ENCODE measurements at places on chromosomes 3 and 15. TPM values are rescaled to one million over a fixed set of nuclear protein-coding genes. Genes with fewer than 3 reads are reported as not detected.

DNA sequence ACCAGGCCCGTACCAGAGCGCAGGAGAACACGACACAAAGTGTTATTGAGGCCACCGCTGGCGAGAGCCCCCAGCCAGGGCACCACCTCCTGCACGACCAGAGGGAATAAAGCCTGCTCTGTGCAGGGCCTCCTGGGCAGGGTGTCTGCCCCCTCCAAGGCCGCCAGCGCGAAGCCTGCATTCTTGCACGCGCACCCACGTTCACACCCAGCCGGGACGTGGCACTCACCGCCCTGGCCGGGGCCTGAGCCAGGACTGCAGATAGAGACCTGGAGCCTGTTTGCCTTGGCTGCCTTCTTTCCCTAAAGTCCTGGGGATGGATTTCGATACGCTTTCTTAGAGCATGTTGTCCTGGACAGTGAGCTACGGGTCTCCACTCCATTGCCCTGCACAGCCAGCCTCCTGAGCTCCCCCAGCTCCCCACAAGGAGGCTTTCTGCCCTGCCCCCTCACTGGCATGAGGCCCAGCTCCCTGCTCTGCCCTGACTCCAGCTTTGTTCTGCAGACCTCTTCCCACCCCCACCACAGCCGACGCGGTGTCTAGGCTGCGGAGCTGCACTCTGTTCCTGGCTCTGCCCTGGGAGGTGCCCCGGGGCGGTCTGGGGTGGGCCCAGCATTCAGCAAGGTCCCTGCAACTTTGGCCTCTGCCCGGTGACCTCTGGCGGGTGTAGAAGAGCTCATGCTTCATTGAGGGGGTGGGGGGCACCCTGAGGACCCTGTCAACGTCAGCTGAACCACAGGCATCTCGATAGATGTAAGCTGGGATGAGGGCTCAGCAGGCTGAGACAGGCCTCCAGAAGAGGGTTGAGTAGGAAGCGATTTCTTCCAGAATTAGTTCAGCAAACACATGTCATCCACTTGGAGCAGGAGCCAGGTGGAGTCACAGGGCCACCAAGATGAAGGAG is 145.0 kb downstream of the LRRK1 start:
- DNase-seq, result peak; percentile 69

The TPRG1 gene
- 6.5 TPM for total RNA-seq

DNA sequence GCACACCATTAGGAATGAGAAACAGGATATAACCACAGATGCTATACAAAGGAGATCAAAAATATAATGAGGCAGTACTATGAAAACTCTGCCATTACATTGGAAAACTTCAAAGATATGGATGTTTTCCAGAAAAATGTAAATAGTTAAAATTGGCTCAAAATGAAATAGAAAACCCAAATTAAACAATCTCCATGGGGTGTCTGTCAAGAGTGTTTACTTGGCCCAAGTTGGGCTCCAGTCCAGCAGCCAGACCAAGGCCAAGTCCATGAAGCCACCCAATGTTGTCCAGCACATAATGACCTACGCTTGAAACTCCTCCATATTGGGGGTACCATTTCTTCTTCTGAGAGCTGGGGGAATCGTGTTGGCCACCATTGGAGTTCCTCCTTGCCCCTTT is 37.1 kb downstream of the CTXND1 start:
- DNase-seq, result no peak

The AADAC gene
- not detected for total RNA-seq

DNA sequence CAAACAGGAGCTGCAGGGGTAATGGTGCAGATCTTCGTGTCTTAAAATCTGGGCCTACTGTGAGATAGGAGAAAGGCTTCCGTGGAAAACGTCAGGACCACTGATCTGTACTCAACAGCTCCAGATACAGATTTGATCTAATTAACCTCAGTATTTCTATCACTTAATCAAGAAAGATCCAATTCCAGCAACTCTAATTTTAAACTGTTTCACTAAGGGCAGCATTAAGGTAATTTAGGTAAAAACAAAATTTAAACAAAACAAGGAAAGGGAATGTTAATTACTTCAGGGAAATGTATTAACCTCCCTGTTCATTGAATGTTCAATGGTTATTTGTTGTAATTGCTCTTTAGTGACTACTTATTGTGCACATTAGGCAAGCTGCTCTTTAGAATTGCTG is 26.4 kb upstream of the TTC14 start:
- no peak for DNase-seq

DNA sequence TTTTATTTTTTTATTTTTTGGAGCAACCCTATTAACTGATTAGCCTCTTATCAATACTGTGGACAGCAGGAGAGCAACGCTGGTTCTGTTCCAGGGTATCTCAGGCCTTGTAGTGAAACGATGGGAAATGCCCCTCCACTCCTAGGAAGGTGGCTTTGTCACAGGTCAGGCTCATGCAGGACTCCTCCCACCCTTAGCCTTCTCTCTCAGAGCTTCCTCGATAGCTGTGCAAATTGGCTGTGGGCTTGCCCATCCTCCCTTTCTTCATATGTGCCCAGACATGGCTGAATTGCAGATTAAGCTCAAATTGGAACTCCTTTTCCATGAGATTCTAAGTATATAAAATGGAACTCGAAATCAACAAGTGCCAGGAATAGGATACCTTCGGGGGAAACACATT is 38.5 kb downstream of the TMEM41A start:
- no peak for DNase-seq

DNA sequence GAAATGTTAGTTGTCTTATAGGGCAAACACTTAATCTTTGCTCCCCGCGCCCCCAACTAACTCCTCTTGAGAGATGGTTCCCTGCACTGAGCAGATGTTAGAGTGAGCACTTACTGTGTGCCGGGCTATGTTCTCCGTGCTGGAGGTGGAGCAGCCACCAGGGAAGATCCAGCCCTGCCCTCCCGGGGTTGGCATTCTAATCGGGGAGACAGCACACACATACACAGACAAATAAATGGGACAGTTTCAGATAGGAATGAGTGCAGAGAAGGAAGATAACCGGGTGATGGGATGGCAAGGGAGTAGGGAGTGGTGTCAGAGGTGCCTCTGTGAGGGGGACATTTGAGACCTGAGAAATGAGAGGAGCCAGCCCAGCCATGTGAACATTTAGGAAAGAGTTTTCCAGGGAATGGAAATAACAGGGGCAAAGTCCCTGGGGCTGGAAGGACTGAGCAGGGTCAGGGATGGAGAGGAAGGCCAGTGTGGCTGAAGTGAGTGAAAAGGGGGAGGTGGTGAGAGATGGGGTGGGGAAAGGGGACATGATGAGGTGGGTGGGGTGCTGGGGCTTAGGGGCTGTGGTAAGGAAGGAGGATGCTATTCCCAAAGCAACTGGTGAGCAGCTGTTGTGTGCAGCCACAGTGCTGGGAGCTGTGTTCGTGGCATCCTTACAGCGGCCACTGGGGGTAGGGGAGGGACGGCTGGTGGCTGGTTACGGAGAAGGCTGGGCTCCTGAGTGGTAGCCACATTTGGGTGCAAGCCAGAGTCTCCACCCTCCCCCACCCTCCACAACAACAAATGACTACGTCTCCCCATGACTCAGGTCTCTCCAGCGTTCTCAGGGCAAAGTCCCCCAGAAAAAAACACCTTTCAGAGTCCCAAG is 15.4 kb upstream of the FGD5 start:
- no peak for DNase-seq

GRCh38 chr3:138384531-138384930 is 36.2 kb downstream of the MRAS start:
- no peak for DNase-seq

Measured in osteoblast (primary cell).